Activated T-cell treated with anti-CD3 and anti-CD28 coated beads, Interleukin-2, amount 50 U/mL, for 24 hours (primary cell): ENCODE measurements at places on chromosomes 2 and 18.

- DNase-seq = no peak
Observed at GRCh38 chr2:138365581-138365980, 136.0 kb upstream of the SPOPL start.

DNA sequence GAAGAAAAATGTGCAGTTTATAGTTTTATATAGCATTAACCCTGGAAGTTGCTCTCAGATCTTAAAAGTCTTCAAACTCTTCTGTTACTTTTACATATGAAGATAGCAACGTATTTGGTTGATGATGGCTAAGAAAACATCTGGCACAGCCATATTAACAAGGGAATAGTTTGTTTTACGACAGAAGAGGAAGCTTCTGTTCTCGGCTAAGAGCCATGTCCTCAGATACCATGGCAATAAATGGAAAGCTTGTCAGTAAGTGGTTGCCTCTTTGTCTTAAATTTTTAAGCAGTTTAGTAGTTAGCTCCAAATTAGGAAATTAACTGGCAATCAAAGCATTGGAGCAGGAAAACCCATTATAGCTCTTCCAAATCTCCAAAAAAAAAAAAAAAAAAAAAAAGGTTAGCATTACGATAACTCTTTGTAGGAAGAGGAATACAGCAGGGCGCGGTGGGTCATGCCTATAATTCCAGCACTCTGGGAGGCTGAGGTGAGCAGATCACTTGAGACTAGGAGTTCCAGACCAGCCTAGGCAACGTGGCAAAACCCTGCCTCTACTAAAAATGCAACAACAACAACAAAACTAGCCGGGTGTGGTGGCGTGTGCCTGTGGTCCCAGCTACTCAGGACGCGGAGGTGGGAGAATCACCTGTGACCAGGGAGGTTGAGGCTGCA lies 4.5 kb upstream of the STON1 start:
- no peak for DNase-seq

- no peak for DNase-seq
Observed at GRCh38 chr18:10872304-10872703, 277.1 kb downstream of the PIEZO2 start.

DNA sequence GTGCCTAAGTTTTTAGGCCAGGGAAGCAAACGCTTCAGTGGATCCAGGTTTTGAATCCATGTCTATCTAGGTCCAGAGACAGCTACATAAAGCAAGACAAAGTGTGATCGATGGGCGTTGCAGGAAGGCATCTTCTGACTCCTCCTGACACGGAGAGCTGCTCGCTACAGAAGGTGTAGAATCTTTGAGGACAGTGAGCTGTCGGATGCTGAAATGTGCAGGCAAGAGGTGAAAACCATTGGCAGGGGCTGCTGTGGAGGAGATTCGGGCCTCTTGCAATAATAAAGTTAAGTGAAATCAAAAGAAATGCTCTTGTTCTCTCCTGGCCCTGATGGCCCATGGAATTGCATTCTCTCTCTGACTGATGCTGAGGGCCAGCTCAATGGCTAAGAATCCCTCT lies 336.2 kb downstream of the CYRIA start:
- DNase-seq = no peak

GRCh38 chr18:70195852-70196434 lies 9.5 kb downstream of the RTTN start:
- no peak for DNase-seq

DNA sequence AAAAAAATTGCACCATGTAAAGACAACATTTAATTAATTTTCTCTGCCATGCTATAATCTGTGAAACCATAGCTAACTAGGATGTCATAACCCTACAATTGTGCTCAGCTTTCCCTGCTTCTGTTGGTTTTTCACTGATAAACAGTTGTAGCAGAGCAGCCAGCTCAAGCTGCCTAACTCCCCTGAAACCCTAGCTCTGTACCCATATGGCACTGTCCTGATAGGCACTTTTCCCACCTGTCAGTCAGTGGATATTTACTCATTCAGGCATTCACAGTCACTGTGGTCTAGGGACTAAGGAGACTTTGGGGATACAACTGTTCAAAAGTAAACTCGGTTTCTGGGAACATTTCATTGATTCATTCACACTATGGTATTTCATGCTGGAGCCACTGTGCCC lies 407.0 kb downstream of the DSEL start:
- DNase-seq = no peak
